ENCODE measurements at places on chromosomes 6 and 20.

DNA sequence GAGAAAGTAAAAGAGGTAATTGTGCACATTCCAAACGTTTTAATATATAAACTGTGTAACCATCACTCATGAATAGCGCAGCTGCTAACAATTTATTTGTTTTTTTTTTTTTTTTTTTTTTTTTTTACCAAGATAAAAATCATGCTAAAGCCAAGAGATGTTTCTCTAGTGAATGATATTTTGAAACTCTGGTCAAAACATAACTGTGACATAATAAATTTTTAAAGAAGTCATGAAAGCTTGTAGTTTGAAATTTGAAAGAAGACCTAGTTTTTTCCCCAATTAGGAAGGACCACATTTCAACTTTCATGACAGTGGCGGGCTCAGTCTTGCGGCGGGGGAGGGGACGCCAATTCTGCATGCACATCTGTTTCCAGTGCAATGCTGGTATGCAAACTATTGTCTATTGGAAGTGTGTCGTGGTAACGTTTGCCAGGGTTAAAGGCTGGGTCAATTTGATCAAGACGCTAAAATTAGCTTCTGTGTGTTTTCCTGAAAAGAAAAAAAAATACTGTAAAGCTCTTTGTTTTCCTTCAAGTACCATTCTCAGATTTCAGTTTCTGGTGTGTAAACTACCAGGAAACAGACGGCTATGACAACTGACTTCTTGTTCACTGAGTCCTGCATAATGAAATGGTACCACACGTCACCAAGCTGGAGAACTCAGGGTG lies 211.9 kb downstream of the FOXC1 start:
- DNase-seq: peak; percentile 69

DNA sequence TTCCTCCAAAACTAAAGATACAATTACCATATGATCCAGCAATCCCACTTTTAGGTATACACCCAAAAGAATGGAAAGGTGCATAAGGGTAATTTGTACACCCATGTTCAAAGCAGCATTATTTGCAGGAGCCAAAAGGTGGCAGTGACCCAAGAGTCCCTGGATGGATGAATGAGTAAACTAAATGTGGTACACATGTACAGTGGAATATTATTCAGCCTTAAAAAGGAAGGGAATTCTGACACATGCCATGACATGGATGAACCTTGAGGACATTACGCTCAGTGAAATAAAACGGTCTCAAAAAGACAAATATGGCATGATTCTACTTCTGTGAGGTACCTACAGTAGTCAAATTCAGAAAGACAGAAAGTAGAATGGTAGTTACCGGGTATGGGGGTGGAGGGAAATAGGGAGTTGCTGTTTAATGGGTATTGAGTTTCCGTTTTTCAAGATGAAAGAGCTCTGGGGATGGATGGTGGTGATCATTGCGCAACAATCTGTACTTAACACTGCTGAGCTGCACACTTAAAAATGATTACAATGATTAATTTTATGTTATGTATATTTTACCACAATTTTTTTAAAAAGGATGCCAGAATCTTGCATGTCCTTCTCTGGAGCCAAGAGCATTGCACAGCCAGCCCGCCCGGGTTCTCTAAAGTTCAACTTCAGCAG lies 518.9 kb upstream of the JARID2 start:
- DNase-seq: no peak

GRCh38 chr20:58497076-58497641 lies 18.0 kb downstream of the APCDD1L start:
- DNase-seq: no peak

GRCh38 chr6:164022632-164023031 lies 608.1 kb downstream of the QKI start:
- peak; percentile 24 for DNase-seq

DNA sequence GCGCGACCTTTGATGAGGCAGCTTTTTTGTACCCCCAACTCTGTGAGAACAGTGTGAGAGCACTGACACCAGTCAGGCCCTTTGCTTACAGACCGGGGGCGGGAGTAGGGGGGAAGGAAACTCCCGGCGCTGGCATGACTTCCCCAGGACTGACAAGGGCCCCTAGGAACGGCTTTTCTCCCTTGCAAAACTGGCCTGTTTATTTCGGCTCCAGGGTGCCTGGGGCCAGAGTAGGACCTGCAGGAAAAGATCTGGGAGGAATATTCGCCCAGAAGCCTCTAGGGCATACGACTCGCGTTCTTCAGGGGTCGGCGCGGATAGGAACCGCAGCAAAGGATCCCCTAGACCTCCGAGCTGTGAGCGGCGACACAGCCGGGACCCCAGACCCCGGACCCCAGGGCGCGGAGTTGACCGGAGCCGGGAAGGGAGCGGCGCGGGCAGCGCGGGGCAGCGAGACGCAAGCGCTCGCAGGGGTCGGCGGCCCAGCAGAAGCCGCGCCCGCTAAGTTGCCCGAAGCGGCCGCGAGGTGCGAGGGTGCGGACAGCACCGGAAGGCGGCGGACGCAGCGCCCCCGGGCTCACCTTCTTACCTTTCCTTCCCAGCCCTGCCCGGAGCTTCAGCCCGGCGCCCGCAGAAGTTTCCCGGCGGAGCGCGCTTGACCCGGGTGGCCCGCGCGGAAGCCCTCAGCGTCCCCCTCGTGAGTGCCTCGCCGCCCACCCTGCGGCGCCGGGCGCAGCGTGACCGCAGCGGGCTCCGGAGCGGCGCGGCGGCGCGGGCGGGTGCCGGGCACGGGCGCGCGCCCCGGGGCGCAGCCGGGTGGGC lies at the start of gene POPDC3:
Gene POPDC3, minus strand, starts transcription at position 771 of the 822 bp plus-strand sequence. CDS start 18,105 bp downstream, outside the sequence.
- peak; percentile 60 for DNase-seq

DNA sequence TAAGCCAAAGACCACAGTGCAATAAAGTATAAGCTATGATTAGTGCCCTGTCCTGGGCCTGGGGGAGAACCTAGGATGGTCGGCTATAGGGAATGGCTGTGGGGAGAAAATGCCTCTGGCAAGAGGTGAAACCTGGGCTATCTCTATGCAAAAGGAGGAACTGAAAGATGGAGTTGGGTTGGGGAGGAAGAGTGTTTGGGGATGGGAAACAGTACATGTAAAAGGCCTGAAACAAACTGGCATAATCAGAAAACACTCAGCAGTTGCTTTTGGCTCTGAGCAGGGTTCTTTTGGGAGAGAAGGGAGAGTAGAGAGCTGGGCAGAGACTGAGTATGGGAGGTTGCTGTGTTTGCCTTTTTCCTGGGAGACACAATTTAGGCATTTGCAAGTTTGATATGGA lies 31.9 kb upstream of the FUCA2 start:
- DNase-seq: no peak

- no peak for DNase-seq
Measured at GRCh38 chr20:31922181-31922580, 29.7 kb downstream of the PDRG1 start.

DNA sequence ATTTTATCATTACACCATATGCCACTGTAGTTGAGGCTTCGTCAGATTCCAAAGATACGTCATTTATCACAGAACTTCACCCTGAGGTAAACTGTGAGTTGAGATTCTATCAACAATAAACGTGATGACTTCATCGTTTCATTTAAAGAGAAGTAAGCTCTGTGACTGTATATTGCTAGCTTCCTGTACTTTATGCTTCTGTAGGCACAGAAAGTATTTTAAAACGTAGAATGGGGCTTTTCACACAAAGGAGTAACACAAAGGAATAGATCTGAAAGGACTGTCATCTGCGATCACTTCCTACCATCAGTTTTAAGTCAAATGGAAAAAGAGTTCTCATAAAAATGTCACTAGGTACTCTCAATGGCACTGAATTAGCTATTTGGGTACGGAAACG lies 234.4 kb upstream of the MCHR2 start:
- peak; percentile 22 for DNase-seq

- DNase-seq: peak; percentile 57
Measured at GRCh38 chr6:53313784-53314400, 34.9 kb downstream of the ELOVL5 start.

DNA sequence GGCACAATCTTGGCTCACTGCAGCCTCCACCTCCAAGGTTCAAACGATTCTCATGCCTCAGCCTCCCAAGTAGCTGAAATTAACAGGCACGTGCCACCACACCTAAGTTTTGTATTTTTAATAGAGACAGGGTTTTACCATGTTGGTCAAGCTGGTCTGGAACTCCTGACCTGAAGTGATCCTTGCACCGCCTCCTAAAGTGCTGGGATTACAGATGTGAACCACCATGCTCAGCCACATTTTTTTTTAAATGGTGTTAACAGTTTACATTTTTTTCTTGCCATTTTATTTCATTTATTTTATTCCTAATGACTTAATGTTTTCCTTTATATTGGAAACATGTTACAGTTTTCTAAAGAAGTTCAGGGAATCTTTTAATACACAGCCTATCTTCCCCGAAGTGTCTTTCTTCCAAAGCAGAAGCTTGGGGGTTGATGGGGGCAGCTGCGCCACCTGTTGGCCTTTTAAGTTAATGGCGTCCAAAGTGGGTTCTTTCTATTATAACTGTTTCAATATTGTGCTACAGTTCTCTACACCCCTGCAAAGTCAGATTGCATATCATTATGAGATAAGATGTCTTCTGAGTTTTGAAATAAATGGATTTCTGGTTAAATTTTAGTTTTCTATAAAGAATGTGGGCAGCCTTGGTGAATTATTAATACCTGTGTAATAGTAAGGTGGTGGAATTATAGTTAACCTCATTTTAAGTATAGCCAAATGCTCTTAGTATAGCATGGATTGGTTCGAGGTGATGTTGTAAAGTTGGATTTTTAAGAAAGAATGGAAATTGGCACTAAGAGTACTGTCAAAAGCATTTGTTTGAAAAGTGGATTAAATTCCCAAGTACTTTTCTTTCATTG lies 42.0 kb upstream of the PLCG1 start:
- peak; percentile 68 for DNase-seq

DNA sequence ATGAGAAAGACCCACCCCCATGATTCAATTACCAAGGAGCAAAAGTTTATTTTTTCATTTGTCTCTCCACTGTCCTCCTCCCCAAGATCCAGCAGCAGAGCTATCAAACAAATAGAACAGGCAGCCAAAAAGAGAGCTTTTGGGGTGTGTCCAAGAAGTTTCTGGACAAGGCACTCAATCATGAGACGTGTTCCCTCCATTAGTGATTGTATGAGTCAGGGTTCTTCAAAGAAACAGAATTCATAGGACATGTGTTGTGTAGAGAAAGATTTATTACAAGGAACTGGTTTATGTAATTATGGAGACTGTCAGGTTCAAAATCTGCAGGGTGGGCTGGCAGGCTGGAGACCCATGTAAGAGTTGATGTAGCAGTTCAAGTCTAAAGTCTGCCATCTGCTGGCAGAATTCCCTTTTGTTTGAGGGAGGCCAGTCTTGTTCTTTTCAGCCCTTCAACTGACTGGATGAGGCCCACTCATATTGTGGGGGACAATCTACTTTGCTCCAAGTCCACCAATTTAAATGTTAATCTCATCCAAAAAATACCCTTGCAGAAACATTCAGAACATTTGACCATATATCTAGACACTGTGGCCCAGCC lies 248.1 kb upstream of the OPRM1 start:
- no peak for DNase-seq

DNA sequence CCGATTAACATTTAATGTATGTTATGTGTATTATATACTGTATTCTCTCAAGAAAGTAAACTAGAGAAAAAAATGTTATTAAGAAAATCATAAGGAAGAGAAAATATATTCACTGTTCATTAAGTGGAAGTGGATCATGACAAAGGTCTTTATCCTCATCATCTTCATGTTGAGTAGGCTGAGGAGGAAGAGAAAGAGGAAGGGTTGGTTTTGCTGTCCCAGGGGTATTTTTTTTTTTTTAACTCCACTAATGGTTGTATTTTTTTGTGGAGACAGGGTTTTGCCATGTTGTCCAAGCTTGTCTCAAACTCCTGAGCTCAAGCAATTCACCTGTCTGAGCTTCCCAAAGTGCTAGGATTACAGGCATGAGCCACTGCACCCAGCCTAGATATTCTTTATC lies 11.0 kb downstream of the ECT2L start:
- DNase-seq: no peak

- DNase-seq: peak; percentile 20
Measured at GRCh38 chr6:38415231-38416005, 224.3 kb downstream of the BTBD9 start.

DNA sequence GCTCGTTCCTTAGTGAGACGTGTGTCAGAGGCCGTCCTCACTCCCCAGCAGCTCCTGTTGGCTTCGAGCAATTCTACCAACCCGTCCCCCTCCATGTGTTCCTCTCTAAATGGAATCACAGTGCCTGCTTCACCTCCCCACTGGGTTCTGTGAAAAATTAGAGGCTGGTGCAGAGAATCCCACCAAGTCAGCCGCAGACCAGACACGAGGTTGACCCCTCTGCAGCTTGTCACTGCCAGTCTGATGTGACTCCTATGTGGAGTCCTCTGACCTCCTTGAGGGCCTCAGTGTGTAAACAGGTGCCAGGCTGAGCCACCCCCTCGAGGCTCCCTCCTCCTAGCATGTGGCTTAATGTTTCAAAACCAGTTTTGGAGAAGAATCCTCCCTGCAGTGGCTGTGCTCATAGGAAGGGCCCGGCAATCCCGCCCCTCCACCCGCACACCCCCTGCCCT lies 12.6 kb upstream of the IRF4 start:
- DNase-seq: no peak

DNA sequence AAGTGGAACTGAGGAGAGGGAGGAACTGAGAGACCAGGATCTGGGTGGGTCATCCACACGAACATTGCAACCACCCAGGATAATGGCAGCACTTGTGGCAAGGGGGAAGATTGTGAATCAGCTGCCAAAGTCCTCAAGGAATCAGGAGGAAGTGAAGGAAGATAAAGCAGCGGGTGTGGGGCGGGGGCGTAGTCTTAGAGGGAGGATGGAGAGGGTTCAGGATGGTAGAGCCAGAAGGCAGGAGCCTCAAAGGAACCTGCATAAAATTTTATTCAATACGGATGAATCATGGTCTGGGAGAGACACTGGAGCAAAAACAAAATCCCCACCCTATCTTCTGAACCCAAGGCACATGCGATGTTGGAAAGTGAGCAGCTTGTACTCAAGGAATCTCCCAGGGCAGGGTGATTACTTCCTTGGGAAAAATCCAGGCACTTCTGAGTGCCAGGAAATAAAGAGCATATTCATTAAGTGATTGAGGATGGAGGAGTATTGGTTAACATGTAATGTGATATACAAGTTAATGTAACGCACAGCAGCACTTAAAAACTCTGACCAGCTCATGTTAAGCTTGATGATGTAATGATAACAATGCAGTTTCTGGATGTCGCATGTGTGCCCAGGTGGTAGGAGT lies 82.0 kb upstream of the B3GAT2 start:
- no peak for DNase-seq

DNA sequence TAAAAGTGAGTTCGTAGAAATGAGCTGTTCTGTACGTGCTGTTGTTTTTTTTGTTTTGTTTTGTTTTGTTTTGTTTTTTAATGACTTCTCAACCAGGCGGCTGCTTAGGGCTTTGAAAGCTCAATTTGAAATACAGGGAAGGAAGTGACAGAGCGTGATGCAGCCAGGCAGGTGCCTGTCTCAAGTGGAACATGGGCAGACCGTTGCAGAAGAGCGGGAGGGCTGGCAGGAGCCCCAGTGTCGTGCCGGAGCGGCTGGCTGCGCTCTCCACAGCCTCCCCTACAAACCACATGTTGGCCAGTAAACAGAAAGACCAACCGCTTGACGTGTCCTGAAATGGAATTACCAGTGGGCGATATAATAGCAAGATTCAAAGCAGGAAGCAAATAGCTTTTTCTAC lies 164.9 kb upstream of the RREB1 start:
- DNase-seq: peak; percentile 38

GRCh38 chr6:26592649-26593048 lies 4.1 kb upstream of the ABT1 start:
- peak; percentile 23 for DNase-seq

- no peak for DNase-seq
Measured at GRCh38 chr6:135022050-135022697, 32.4 kb downstream of the HBS1L start.
